Stimulated activated CD4-positive, alpha-beta T cell treated with anti-CD3 and anti-CD28 coated beads, Interleukin-12 subunit alpha, Interleukin-12 subunit beta, amount 100 ng/mL, for 4 hours (primary cell): ENCODE measurements at places on chromosomes 2 and 18.

DNA sequence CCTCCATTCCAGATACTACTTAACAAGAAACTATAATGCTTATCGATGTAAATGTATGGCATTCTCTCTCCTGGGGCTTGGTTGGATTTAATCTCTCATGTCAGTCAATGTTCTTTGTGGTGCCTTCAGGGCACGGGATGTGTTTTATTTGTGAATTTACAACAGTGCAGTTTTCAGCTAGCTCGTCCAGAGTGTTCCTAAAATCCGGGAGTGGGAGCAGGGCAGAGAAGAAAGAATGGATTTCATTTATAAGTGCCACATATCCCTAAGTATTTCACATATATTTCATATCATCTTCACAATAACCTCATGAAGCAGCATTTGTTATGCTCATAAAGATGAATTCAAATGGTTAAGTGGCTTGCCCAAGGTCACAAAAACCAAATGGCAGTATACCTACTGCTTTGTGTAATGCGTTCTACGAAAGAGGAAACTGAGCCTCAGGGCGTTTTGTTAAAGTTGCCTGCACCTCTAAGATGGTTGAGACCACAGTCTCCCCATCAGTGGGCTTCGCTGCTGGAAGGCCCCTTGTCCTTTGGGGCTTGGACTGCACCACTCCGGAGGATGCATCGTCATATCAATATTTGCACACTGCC lies 134.7 kb upstream of the MGAT5 start:
- DNase-seq: no peak

DNA sequence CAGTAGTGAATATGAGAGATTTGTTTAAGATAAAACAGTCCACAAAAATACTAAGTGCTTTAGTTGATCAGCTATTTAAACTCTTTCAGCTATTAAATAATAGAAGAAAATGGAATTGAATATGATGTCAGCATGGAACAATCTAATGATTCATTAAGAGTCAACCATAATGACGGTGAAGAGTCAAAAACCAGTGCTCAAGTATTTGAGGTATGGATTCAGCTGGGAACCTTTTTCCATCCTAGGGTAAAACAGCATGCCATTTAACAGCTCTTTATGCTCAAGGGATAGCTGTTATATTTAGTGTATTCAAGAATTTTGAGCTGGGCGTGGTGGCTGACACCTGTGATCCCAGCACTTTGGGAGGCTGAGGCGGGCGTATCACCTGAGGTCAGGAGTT lies 29.7 kb downstream of the CARF start:
- no peak for DNase-seq

GRCh38 chr2:55585451-55586080 lies 31.9 kb downstream of the PPP4R3B start:
- DNase-seq: no peak

- DNase-seq: no peak
Observed at GRCh38 chr18:53984021-53984420, 240.4 kb downstream of the MBD2 start.

- no peak for DNase-seq
Observed at GRCh38 chr2:6384341-6384740, 481.4 kb downstream of the CMPK2 start.

DNA sequence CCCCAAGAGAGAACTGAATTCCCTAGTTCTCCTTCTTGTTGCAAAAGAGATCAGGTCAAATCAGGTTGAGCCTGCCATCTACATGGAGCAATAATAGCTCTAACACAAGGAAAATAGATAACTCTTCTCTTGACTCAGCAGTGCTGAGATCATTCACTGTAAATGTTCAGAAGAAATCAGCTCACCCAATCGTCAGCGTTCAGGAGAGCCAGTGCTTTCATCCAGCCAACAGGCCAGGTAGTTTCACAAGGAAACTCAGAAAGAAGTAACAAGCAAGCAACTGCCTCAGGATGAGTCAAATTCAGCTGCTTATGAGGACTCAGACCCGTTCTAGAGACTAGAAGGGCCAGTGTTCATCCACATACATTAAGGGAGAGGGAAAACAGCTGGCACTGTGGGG lies 5.9 kb downstream of the LMAN2L start:
- no peak for DNase-seq

GRCh38 chr18:51074605-51075004 lies 44.6 kb downstream of the SMAD4 start:
- no peak for DNase-seq

GRCh38 chr2:25098056-25098455 lies 56.2 kb downstream of the EFR3B start:
- DNase-seq: no peak

GRCh38 chr18:75176849-75177248 lies 32.1 kb downstream of the PTGR3 start:
- DNase-seq: no peak

DNA sequence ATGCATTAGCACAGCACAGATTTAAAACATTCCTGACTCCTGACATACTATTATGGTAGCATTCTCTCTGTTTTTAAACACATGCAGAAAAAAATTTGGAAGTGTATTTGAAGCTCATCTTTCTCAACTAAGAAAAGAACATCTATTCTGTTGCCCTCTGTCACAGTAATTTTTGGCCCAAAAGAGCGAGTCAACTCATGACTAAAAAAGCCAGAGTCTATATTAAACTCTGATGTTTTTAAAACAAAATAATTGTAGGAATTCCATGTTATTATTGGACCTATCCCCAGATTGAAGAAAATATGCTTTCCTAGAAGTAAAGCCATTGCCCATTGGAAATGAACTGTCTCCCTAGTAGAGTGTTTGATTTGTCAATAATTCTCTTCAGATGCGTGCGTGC lies 96.7 kb downstream of the CRIM1 start:
- DNase-seq: no peak

GRCh38 chr2:179487010-179487731 lies 222.5 kb upstream of the SESTD1 start:
- DNase-seq: no peak

DNA sequence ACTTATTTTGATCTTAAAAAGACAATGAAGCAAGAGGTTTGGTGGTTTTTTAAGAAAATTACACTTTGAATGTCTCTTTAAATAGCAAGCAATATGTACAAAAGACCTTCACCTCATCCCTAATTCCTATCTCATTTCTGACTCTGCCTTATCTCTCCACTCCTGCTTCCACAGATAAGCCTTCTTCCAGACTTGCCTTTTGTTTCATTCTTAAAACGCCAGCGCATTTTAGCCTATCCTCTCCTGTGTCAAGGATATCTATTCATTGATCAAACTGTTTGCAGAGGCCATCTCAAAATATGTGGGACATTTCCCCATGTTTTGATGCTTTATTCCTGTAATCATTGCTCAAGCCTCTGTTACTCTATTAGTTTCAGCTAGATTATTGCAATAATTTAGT lies 562.5 kb downstream of the PARD3B start:
- DNase-seq: no peak

GRCh38 chr18:45481821-45482220 lies 133.5 kb upstream of the SLC14A2 start:
- no peak for DNase-seq

DNA sequence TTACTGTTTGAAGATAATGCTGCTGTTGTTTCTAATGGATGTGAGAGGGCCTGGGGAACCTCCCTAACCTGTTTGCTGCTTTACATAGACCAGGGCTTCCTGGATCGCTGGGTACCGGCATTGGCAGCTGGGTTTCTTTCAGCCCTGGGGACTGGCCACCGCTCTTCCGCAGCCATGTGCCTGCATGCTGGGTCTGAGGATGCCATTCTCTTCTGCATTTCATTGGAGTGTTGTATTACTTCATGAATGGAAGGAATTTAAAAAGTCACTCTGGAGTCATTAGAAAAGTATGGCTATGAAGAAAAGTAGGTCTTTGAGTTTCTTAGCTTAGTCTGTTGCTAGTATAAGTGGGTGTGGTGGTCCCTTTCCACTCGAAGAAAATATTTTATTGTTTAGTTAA lies 107.3 kb upstream of the MGAT5 start:
- no peak for DNase-seq

- no peak for DNase-seq
Observed at GRCh38 chr2:45728458-45728942, 77.0 kb downstream of the PRKCE start.

GRCh38 chr18:48417985-48418384 lies 8.8 kb upstream of the ZBTB7C start:
- no peak for DNase-seq

DNA sequence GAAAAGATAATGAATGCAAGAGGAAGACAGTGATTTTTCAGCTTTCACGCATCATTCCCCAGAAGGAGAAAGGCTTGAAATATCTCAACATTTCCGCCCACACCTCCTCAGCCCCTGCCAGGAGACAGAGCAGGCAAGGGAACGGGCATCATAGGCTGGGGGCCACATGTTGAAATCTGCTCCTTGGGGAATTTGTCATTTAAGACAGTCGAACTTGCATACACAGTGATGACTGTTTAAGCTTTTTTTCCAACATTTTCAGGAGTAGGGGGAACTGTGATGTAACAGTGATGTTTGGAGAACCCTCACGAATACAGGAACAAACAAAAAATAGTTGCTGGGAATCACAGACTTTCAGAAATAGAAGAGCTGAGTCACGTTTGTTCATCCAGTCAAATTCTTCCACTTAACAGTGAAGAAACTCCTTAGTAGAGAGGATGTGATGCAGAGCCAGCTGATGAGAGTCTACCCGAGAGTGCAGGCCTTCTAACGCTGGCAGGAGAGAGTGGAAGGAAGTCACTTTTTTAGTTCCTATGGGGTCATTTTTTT lies 266.8 kb downstream of the ALPK2 start:
- DNase-seq: no peak

DNA sequence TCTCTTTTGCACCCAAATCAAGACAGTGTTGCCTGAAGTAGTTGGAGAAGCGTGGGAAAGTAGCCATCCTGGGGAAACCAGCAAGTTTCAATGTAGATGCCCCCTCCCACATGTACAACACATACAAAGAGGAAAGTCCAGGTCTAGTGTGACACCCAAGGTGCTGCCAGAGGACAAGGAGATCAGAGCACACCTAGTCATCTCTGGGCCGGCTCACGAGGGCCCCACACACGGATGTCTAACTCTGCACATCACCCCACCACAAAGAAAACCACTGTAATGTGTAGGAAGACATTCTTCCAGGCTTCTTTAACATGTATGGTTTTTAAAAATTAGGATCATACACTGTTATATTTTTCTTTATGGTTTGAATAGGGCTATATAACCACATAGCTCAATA lies 21.6 kb downstream of the PARD6G start:
- no peak for DNase-seq

GRCh38 chr2:204331988-204332387 lies 213.3 kb upstream of the PARD3B start:
- no peak for DNase-seq

DNA sequence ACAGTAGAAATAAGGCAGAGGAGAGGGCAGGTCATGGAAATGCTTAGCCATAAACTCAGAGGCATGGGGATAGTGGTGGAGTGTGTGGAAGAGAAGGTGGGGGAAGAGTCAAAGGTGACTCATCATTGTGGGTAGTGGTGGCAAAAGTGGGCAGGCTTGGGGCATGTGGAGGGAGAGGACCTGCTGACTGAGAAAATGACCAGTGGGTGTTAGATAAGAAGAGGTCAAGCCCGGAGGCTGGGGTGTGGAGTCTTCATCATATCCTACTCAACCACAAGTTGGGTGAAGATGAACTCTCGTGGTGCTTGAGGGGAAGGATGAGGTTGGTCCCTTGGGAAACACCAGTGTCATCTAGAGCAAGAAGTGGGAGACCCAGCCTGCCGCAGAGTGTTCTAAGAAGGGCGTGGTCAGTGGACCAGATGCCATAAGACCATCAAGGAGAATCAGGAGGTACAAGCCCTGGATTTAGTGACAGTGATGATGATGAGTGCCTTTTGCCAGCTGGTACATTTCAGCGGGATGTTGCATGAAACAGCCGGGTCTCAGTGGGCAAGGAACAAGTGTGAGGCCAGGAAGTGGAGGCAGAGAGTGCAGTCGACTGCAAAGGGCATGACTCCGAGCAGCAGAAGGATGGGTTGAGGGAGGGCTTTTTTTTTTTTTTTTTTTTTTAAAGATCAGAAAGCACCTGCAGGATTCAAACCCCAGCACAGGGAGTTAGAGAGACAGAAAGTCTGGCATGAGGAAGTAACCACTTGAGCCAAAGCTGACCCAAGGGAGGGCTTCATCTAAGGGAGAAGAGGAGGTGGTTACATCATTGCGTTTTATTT lies 122.6 kb upstream of the SPRED2 start:
- DNase-seq: no peak

DNA sequence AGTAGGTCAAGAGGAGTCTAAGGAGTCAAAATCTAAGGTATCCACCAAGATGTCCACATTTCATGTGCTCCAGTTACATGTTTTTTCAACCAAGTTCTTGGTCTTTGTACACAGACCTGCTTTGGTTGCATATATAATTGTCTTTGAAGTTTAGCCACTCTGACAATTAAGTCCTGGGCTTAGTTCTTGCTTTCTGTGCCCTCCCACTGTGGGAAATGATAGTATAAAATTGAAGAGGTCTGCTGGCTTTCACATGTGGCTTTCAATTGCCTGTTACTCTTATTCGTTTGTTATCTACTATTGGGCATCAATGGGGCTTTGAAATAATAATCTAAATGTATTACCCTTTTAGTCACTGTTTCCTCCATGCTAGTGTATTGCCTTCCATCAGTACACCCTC lies 72.8 kb downstream of the TBR1 start:
- no peak for DNase-seq

- no peak for DNase-seq
Observed at GRCh38 chr2:98559581-98559980, 48.7 kb downstream of the COA5 start.

- DNase-seq: no peak
Observed at GRCh38 chr2:227607941-227608340, 6.7 kb downstream of the SCYGR3 start.

DNA sequence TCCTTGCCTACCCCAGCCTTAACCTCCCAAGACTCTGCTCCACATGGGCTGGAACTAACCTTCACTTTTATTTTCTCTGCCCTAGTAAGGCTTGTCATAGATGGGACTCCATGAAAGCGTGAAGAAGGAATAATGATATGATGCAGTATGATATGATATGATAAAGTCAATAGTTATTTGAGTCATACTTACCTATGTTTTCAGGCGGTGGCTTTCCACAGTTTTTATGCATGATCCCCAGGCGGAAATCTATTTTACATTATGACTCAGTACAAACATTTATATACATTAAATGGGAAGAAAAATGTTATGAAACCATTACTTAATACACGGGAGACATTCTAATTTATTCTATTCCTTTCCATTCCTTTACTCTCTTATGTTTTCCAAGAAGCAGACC lies 5.6 kb downstream of the ACMSD start:
- no peak for DNase-seq

DNA sequence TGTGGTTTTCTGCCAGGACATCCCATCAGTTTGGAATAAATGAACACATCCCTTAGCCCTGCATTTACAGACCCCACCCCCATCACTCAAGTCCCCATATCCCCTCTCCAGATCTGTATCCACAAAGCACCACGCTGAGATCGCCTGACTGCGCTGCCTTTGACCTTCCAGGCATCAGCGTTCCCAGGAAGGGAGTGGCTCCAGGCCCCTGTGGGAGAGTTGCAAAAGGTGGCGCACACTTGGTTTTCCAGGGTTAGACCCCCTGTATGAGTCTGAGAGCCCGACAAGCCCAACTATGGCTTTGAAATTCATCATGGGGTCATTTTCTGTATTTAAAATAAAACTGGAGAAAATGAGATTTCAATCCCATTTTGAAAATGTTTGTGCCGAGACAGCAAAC lies 137.0 kb upstream of the ZNF236 start:
- DNase-seq: no peak

- DNase-seq: no peak
Observed at GRCh38 chr18:3014503-3015203, 1.7 kb upstream of the LPIN2 start.
